Inflammatory macrophage treated with lipopolysaccharide for 4 hours (primary cell): ENCODE measurements at places on chromosomes 4 and X.

DNA sequence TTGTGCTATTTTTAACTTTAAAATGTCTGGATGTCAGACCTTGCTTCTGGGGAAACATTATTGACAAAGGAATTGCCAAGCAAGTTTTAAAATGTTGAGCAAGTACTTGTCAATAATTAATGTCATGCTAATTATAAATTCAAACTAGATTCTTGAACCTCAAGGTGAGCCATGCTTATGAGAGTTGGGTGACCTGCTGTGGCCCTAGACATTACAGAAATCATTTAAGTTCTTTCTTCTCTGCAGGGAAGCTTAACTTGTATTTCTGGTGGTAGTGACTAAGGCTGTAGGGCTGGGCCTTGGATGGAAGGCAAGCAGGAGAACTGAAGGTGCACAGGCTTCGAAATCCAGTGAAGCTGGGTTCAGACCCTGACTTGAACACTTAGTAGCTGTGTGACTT is 14.8 kb upstream of the UCHL1 start:
- DNase-seq = no peak

DNA sequence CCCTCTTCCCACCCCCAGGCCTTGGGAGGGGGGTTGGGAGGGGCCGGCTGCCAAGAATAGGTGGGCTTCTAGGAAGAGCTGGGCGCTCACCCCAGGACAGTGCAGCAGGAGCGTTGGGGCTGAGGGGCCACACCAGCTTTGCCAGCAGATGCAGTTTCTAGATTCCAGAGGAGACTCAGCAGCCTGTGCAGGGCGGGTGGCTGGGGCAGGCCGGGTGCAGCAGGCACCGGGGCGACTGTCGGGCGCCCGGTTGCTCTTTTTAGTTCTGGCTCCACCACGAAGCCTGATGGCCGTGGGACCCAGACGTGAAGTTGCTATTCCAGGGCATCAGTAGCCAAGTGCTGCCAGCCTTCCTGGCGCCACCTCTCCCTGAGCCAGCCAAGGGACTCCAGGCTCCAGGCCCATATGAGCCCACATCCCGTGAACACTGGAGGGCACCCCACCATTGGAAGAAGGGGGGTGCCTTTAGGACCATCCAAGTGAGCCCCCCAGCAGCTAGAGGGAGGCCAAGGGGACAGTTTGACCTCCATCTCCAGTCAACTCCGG is 5.8 kb downstream of the SSR4 start:
- no peak for DNase-seq

GRCh38 chrX:74804574-74804973 is 120.7 kb downstream of the NEXMIF start:
- no peak for DNase-seq

GRCh38 chr4:22877486-22878052 is 184.8 kb downstream of the GBA3 start:
- no peak for DNase-seq

DNA sequence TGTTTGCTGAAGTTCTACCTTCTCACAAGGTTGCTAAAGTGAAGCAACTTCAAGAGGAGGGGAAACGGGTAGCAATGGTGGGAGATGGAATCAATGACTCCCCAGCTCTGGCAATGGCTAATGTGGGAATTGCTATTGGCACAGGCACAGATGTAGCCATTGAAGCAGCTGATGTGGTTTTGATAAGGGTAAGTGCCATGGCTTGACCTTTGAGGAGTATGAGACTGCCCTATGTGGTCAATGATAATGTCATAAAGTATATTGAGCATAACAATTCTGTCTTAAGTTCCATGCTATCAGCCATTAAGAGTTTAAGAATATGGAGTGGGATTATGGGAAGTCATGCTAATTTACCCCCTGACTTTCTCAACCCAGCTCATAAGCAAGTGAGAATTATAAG is 61.4 kb upstream of the PGK1 start:
- DNase-seq = no peak

DNA sequence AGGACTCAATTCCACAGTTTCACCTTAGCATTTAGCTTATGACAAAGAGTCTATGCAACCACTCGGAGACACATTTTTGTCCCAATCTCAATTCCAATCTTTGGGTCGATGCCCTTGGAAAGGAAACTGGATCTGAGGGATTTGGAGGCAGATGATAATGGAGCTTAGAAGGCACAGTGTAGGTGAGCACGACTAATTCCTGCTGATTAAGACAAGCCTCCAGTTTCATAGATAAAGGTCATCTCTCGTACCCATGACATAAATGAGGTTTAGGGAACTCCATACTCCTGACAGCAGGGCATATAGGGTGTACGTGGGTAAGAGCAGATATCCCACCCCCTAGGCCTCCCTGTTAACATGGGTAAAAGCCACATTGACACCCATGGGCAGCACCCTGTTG is 24.4 kb upstream of the ZNF718 start:
- no peak for DNase-seq

- peak; percentile 14 for DNase-seq
Measured at GRCh38 chr4:74263551-74263950, 44.7 kb upstream of the EPGN start.

DNA sequence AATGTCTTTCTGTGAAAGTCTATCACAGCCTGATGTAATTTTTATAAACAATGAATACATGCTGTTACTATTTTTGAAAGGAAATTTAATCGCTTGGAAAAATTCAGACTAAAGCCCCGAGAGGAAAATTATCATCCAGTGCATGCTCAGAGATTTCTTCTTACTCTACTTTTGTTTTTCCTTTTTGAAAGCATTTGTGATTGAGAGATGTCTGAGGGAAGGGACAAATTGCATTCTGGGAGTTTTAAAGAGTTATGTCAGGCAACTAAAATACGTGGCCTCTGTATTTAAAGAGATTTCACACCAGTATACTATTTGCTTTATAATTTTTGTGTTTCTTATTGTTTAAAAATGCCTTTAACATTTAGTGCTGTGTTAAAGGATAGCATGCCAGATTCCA is 1.4 kb upstream of the ZFX start:
- peak; percentile 50 for DNase-seq

DNA sequence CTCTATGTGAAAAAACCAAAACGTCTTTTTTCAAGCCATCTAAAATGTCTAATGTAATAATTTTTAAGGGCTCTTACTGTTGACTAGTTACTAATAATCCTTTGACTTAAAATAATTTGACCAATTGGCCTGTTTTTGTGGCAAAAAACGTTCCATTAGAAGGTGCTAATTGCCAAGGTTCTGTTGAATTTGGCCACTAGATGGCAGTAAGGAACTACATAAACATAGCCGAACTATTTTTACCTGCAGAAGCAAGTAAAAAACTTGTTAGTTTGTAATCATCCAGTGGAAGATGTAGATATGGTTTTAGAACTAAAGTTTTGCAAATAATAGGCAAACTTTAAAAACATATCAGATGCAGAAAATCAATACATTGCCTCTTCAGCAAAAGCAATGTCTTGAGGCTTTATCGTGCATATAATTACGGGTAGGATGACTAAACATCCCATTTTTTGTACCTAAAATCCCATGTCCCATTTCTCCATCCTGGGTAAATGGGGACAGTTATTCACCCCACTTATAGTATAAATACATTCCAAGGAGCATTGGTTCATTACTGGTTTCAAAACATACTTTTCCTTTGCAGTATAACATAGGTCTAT is 57.6 kb downstream of the PROM1 start:
- peak; percentile 68 for DNase-seq

DNA sequence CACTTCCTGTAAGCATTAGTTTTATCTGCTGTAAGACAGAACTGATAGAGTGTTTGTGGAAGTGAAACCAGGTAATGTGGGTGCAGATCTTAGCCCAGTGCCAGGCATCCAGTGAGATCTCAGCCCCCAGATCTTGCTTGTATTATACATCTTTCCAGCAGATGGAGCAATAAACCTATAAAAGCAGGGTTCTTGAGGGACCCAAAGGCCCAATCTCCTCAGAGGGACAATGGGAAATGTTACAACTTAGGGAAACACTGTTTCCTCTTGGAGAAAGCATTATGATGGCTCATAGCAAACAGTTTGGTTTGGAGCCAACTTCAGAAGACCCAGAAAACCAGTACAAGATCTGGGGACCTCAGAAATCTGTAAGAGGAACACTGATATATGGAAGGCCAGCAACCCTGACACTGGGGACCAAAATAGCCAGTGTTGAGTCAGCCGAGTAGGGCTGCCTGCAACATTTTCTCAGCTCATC is 206.3 kb downstream of the SLC7A11 start:
- peak; percentile 68 for DNase-seq

DNA sequence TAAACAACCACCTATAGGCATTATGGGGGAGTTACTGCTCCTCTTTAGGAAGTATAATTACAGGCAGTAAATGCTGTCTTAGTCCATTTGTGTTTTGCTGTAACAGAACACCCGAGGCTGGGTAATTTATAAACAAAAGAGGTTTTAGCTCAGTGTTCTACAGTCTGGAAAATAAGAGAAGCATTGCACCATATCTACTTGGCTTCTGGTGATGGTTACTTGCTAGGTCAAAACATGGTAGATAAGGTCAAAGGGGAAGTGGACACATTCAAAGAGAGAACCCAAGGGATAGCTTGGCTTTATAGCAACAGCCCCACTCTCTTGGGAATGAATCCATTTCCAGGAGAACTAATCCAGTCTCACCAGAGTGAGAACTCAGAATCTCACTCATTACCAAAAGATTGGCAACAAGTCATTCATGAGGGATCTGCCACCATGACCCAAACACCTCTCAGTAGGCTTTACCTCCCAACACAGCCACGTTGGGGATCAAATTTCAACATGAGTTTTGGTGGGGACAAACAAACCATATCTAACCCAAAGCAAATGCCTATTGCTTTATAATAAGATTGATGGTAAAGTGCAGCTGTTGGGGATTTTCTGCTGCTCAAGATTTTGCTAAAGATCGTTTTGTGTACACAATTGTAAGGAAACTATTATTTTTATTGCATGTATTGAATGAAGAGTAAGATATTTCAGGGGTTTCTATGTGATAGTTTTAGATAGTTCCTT is 32.6 kb downstream of the STAG2 start:
- no peak for DNase-seq

DNA sequence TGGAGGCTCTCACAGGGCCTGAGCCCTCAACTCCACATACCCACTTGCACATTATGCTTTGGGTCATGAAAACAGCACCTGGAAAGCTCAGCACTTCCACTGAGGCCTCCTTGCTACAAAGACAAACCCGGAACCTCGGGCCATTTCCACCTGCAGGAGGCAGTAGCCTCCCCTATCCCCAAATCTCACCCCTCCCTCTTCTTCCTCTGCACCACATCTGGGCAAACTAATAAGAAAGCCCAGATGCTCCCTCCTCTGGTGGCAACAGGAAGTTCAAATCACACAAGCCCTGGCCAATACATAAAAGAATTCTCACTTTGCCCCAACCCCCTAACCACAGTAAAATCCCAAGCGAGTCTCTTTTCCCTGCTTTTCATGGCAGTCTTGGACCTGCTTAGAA is 136.4 kb downstream of the MAPK10 start:
- DNase-seq = no peak

DNA sequence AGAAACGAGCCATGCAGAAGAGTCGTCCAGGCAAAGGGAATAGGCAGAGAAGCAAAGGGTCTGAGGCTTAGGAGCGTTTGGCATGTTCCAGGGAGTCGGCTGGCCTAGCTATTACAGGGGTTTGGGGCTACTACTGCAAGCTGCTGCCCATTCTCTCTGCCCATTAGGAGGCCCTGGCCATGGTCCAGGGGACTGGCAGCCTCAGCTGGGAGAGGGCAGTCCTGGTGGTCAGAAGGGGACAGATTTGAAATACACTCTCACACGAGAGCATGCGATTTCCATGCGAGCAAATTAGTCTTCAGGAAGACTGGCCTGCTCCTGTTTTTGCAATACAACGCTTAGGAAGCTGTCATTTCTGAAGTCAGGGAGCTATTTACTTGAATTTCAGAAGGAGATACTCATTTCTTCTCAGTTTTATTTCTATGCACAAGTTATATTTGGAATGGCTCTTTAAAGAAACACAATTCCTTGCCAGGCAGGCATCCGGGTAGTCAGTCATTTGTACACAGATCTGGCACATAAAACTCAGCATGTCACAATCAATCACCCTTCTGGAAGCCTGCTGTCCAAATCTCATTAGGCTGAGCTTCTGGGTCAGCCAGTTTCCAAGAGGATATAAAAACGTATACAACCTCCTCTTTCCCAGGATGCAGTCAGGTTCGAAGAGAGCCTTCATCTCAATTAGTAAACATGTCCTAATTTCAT is 27.0 kb downstream of the PROM1 start:
- DNase-seq = no peak

GRCh38 chr4:38949411-38950051 is 81.9 kb downstream of the FAM114A1 start:
- no peak for DNase-seq

- no peak for DNase-seq
Measured at GRCh38 chrX:23465985-23466384, 131.3 kb downstream of the PTCHD1 start.

- DNase-seq = no peak
Measured at GRCh38 chr4:71004281-71004851, 10.9 kb downstream of the DCK start.

GRCh38 chrX:10379878-10380277 is 223.1 kb downstream of the CLCN4 start:
- DNase-seq = no peak

GRCh38 chrX:2395261-2395992 is 105.3 kb downstream of the DHRSX start:
- DNase-seq = no peak

GRCh38 chr4:183517781-183518180 is 12.9 kb downstream of the ING2 start:
- DNase-seq = no peak

GRCh38 chr4:78625073-78625472 is 73.5 kb downstream of the ANXA3 start:
- peak; percentile 70 for DNase-seq

DNA sequence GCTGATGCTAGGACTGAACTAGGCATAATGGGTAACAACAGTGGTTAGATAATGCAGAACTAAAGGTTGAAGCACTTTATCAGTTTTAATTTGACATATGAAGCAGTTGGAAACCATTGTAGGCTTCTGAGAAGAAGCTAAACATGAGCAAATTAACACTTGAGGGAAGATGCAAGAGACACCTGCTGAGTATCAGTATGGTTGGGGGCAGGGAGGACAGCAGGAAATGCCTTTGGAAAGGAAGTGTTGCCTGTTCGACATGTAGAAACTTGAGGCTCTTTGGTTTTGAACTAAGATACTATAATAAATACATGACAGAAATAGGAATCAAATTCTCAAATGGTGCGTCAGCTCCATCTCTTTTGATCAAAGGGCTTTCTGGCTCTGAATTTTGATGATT is 115.6 kb downstream of the FHIP1A start:
- no peak for DNase-seq

GRCh38 chrX:50905334-50905733 is 5.2 kb upstream of the BMP15 start:
- peak; percentile 4 for DNase-seq

DNA sequence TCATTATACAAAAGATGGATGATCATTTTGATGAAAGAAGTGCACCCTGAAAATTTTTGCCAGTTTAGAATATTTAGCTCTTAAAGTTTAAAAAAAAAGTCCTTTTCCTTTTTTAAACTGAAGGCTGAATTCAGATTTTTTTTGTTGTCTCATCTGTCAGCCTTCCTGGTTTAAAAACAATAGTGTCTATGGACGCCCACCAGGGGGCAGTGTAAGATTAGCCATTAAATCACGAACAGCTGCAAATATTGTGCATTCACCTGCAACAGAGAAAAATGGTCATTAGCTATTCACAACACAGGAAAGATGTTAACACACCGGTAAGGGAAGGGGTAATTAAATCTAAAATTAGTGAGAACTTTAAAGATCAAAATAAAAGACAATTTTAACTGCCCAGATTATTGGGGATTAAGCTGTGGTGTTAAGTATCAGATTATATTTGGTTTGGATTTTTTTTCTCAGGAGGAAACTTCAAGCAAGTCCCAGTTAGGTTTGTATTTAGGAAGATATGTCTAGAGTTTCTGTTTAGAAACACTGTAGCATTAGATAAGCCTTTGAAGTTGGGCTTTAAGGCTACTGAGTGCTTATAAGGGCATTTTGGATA is 4.4 kb upstream of the CXorf38 start:
- DNase-seq = peak; percentile 51
